NCI-H226 (cell line): ENCODE measurements at places on chromosomes 1 and 21.
A peak's percentile ranks its signal among the peaks of the same experiment; 100 is the strongest.

- DNase-seq: no peak
These were observed 4.3 kb upstream of the IKBKE start for GRCh38 chr1:206465951-206466350.

DNA sequence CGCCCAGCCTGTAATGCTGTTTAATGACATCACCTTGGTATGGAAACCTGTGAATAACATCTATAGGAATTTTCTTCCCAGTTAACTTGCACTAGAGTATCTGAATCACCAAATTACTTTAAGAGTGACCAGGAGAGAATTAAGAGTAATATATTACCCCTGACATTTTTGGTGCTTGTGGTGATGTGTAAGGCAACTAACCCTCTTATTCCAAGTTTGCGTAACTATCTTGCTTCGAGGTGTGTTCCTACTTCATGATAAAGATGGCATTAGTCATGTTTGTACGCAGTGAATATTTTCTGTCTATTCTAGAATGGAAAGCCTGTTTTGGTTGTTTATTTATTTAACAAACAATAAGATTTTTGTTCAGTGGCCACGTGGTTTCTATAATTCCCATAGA, 131.3 kb downstream of the ZP4 start:
- DNase-seq: peak; percentile 71

GRCh38 chr1:223531742-223532341, 133.7 kb downstream of the CAPN8 start:
- DNase-seq: no peak

DNA sequence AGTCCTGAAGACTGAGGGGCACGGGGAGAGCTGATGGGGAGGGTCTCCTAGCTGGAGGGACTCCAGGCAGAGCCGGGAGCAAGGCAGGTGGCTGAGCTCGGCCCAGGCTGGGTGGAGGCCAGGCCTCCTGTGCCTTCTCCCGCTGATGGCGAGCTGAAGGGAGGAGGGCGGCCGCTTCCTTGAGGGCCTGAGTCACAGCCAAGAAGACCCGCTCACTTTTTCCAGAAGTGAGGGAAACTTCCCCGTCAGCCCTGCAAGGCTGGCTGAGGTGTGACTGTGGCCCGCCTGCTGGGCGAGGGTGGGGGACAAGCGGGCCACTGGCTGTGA, 1.7 kb upstream of the VWA1 start:
- no peak for DNase-seq

DNA sequence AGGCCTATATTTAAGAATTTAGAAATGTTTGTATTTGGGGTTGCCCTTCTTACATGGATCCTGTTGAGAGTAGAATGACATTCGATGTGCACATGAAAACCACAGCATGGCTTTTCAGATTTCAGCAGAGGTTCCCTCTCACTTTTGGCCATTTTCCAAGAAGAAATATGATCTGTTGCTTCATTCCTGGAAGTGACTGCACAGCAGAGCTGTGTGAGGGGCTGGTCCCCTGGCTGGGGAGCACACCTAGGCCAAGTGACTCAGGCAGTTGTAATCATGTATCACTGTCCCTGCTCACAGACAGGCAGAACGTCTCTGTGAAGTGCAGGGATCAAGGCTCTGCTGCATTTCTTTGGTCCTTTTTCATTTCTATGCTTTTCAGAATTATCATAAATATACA, 32.3 kb downstream of the AGT start:
- no peak for DNase-seq

GRCh38 chr1:189657715-189658114, 819.9 kb downstream of the BRINP3 start:
- no peak for DNase-seq

GRCh38 chr1:143691400-143691891, 280.3 kb downstream of the FAM72C start:
- DNase-seq: no peak

DNA sequence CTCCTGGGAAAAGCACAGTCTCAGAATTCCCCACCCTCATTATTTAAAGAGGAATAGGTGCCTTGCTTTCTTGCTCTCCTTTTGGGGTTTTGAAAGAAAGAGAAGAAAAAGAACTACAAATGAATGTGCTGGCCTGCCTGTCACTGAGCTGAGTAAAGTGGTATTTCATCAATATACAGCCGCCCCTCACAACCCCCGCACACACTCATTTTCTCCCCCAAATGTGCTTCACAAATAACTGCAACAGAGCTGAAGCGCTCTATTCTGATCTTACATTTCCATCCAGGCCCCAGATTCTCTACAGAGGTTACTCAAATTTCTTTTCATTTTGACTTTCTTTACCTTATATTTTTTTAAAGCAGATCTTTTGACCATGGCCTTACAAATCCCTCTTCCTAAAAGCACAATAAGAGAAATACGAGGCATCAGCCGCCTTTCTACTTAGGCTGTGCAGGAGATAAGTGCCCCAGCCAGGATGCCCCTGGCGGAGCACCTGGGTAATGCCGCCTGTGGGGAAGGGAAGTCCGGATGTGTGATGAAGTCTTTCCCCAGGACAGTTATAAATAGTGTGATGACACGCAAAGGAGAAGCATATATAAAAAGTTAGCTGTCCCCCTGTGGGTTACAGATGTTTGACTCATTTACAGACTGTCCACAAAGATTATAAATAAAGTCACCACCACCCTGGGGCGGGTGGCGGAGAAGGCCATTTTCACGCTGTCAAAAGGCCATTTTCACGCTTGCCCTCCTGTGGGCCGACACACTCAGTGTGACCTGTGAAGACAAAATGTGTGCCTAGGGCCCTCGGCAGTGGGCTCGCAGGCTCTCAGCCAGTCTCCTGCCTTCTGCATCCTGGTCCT, 6.5 kb downstream of the KCNN3 start:
- no peak for DNase-seq

DNA sequence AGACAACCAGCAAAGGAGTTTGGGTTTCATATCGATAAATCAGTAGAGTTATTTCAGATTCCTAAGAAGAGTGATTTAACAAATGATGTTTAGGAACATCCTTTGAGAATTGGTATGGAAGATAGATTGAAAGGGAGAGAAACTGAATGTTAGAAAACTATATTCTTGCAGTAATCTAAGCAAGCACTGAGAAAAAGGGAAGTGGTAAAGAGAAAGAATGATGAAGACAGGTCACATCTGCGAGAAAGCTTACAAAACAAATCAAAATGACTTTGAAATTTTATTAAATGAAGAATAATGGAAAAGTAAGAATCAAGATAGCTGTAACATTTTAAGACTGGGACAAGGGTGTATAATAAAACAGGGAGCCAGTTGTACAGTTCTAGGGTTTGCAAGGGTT, 177.0 kb downstream of the HS2ST1 start:
- DNase-seq: no peak

DNA sequence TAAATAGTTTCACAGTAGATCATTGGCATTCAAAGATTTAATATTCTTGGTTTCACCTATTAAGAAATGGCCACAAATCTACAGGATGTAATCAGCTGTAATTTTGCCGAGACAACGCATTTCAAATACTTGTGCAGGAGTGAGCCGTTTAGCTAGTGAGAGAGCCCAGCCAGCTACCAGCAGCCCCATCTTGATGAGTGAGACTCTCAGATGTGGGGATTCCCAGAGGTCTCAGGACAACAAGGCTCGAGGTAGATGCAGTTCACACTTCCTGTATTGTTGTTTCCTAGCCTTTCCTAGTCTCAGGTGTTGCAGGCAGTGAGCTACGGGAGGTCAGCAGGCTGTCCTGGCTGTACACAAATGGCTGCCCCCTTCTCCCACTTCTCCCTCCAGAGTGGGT, 108.6 kb downstream of the PBX1 start:
- no peak for DNase-seq

DNA sequence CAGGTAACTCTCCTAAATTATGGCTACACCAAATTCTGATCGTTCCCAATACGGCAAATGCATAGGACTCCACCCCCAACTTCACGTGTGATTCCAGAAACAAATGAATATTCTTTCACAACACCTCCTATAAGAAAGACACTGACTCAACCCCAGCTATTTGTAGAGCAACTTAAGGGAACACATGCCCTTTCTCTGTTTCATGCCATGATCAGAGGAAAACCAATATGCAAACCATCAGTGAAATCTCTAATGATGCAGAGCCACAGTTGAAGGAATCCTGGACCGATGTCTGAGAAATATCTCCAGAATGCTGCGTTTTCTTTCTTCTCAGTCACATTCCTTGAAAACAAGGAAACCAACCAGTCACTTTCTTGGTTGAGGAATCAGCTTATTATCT, 164.2 kb upstream of the PTBP2 start:
- no peak for DNase-seq

GRCh38 chr1:229535230-229535629, 23.3 kb downstream of the ABCB10 start:
- DNase-seq: no peak

DNA sequence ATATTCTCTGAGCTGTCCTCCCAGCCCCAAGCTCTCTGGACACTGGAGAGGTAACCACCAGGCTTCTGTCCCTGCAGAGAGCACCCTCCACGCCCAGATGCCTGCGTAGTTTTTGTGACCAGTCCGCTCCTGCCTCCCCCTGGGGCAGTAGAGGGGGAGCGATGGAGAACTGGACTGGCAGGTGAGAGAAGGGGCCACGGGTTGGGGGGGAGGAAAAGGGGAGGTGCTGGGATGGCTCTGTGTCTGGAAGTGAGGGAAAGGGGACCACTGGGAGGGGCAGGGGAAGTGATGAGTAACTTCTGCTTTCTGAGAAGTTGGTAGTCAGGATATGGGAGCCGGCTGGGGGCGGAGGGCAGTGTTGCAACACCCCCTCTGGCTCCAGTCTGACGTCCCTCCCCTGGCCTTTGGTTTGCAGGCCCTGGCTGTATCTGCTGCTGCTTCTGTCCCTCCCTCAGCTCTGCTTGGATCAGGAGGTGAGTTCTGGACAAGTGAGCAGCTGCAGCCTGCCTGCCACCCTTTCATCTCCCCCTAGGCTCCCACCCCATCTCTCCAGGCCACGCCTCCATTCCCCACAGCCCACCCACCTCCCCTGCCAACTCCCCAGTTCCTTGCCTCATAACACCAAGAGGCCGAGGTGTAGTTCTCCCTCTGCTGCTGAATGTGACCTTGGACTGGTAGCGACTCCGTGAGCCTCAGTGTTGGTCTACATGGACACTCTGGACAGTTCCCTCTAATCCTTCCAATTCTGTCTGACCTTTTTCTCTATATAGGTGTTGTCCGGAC, 3.1 kb downstream of the ADAMTSL4 start:
- peak; percentile 93 for DNase-seq

DNA sequence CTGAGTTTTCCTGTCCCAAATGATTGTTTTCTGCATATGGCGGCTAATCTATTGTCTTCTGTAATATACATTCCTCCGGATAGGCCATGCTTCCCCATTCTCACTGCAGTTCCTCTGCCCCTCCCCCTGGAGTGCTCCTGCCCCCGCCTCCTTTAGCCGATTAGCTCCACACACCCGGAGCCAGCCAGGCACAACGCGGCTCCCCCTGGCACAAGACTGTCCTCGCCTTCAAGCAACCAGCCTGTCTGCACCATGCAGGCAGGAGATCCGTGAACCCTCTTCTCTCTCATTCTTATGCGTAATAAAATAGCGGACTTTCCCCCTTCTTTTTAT, 18.0 kb downstream of the SERTAD4 start:
- no peak for DNase-seq

GRCh38 chr1:1842360-1843146, 48.3 kb downstream of the GNB1 start:
- no peak for DNase-seq

DNA sequence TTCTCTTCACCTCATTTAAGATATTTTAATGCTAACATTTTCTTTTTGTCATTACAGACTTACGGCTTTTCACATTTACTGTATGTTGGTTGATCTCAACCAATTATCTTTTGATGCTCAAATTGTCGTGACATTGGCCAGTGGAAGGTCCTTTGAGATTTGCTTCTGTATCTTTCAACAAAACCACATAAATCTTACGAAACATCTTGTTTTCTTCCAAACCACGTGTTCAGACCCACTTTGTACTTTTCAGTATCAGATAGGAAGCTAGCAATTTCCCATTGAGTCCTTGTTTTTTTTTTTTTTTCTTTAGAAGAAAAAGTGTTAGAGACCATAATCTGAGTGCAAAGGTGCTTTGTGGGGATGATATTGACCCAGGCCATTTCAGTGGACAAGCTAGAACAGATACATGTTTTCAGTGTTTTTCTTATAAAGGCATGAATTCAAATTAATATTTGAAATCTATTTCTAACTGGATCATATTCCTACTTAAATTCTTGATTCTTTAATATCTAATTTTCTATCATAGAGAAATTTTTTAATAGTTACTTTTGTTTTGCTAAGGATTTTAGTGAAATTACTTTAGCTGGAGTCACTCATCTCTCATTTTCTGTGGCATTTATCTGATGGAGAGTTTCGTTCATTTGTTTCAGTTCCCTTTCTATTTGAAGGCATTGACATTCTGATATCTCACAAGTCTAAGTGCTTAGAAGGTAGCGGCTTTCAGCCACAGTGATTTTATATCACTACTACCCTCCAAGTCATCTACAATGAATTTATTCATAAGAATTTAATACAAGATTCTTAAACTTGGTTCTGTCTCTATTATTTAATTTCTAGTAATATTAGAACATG, 26.7 kb downstream of the ATG4C start:
- DNase-seq: no peak

GRCh38 chr1:105686874-105687690, 1369.4 kb upstream of the PRMT6 start:
- DNase-seq: no peak

DNA sequence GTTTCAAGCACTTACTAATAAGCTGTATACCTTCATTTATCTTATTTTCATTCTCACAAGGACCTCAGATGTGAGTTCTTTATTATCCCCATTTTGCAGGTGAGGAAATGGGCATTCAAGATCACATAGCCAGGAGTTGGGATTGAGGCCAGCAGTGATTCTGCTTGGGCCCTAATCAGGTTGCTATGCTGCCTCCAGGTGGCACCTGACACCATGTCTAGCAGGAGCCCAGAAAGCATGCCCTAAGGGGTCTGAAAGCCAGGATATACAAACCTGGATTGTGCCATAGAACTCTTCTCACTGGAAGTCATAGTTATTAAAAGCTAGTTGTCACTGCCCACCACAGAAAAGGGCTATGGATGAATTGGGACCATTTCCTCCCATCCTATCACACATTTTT, 61.1 kb downstream of the FYB2 start:
- DNase-seq: peak; percentile 18

DNA sequence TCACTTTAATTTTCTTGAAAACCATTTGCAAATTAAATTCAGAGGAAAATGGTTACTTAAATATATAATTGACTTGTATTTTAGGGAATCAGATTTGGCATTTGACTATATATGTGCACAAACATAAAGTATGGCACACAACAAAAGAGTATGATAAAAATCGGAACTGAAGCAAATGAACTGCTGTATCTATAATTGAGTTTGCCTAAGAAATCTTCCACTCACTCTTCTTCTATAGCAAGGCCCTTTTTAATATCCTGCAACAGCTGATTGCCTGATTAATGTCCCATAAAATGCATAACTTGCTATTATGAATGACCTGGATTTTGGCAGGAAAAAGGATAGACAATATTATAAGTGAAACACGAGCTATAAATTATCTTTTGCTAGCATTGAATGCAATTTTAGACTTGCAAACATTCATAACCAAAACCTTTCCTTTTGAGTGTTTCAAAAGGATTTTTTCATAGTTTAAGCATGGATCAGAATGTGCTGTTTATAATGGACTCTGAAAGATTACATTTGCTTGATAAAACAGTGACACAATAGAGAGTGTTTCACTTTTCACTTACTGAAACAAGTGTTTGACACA, 2204.3 kb downstream of the MRPL39 start:
- DNase-seq: no peak
